ENCODE measurements at places on chromosomes 5 and 9.

GRCh38 chr5:180853848-180854176, 7.3 kb downstream of the ZFP62 start:
- no peak for ATAC-seq

DNA sequence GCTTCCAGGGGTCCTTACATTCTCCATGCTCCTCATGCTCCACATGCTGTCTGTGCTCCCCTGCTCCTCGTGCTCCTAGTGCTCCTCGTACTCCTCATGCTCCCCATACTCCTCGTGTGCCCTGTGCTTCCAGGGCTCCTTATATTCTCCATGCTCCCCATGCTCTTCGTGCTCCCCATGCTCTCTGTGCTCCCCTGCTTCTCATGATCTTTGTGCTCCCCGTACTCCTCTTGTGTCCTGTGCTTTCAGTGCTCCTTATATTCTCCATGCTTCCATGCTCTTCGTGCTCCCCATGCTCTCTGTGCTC, 51.9 kb downstream of the TRIP13 start:
- no peak for ATAC-seq

GRCh38 chr5:137758715-137759306, 4.6 kb upstream of the HNRNPA0 start:
- ATAC-seq = no peak

DNA sequence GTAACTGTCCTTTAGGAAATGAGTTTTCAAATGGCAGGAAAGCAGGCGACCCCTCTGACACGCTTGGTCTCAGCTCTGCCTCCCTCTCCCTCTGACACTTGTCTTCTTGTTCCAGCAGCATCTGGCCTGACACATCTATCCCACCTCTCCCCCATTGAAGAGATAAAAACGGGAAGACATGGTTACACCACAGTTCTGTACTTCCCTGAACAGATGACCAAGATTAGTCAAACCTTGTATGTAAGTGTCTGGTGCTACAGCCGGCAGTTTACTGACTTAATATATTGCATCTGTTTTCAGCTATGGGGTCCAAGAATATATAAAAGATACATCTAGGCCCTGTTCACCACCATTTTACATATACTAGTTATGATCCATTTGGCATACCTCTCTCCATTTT, 29.6 kb upstream of the MLLT3 start:
- ATAC-seq = no peak

DNA sequence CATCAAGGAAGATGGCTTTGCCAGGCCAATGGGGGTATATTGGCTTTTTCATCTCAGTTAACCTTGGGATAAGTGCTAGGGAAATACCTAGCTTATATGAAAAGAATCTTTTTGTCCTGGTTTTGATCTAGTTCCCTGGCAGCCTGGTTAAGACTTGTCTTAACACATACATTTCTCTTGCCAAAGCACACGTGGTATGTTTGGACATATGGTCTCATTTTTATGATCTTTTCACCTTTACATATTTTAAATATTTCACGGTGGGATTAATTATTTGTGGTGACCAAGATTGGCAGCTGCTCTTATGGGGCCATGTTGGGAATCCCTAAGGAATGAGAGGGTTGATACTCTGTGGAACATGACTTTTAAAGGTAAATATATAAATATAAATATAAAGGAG, 312.5 kb downstream of the NPR3 start:
- no peak for ATAC-seq

GRCh38 chr5:107968406-107968843, 297.7 kb upstream of the EFNA5 start:
- no peak for ATAC-seq

GRCh38 chr5:95080030-95080429, 204.9 kb downstream of the MCTP1 start:
- no peak for ATAC-seq

DNA sequence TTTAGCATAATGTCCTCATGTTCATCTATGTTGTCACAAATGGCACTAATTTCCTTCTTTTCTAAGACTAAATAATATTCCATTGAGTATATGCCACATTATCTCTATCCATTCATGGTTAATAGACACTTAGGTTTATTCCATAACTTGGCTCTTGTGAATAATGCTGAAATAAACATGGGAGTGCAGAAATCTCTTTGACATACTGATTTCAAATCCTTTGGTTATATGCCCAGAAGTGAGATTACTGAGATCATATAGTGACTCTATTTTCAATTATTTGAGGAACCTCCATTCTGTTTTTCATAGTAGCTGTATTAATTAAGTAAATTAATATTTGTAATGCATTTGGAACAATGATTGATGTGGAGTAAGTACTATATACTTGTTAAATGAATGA, 13.0 kb downstream of the SMIM3 start:
- ATAC-seq = no peak

GRCh38 chr9:96565671-96566497, 53.8 kb downstream of the CDC14B start:
- no peak for ATAC-seq

DNA sequence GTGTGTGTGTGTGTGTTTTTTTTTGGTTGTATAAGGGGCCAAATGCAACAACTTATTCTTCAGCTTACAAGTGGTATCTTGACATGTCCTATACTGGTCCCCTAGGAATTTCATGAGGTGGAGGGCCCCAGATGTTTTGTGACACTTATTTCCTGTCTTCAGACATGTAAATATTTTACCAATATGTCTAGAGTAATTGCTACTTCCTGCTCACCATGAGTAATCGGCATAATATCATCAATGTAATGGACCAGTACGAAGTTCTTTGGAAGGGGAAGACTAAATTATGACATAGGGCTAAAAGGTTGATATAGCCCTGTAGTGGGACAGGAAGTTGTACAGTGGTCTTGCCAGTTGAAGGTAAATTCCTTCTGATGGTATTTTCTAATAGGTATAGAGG, 3.7 kb upstream of the OTULIN start:
- no peak for ATAC-seq

- no peak for ATAC-seq
Measured at GRCh38 chr5:144567421-144567780, 396.7 kb downstream of the KCTD16 start.

GRCh38 chr9:15244001-15244441, 63.0 kb downstream of the TTC39B start:
- ATAC-seq = no peak

DNA sequence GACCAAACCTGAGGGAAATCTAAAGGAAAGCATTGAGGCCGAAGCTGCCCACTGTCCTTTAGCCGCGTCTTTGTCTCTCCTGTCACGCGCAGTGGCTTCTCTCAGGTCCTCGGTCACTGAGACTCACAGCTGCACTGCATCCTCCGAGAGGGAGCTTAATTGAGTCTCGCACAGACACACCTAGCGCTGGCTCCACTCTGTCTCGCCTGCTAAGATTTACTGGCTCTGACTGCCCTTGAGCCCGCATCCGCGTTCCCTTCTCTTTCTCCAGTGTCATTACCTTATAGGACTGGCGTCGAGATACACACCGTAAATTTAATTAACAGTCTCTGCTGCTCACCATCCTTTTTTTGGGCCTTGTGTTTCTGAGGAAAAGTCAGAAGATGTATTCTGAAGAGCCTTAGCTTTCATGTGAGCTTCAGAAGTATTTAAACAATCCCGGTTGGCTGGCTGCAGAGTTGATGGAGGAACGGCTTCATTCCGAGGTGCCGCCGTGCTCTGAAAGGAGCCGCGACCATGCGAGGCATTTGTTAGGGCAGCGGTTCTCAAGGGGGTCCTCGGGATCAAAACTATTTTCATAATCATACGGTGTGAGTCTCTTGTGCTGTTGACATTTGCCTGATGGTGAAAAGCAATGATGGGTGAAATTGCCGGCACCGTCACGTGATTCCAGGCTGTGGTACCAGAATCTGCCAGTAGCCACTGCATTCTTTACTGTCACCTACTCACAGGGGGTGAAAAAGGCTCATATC, 58.3 kb downstream of the GPR107 start:
- ATAC-seq = no peak

DNA sequence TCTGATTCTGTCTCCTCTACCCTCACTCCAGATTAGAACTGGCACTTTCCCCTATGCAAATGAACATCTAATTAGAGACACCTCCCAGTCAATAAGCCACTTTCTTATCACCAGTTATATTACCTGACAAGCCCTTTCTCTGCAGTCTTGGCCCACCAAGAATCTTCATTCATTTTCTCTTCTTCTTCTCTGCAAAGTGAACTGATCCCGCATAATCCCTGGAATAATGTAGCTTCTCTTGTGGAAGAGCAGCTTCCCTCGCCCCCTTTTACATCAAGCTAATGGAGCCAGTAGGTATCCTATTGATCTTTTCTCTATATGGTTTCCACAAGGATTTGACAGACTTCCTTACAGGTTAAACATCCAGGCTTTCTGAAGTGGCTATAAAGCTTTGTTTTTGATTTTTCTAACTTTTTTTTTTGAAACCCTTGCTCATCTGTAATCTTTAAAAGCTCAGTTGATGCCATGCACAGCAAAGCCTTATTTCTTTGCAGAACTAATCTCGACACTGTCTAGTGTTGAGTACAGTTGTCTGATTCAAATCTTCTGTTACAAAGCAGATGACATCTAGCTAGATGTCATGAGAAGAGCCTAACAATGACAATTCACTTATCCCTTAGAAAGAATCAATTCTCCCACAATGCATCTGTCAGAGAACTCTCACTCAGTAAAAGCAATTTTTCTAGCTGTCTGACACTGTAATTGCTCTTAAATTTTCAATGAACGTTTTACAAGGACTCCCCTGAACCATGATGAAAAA, 281.4 kb downstream of the ISL1 start:
- ATAC-seq = no peak

- peak; percentile 88 for ATAC-seq
Measured at GRCh38 chr9:136651860-136652259, 10.9 kb upstream of the EGFL7 start.

- ATAC-seq = no peak
Measured at GRCh38 chr5:17352223-17352622, 134.8 kb downstream of the BASP1 start.

DNA sequence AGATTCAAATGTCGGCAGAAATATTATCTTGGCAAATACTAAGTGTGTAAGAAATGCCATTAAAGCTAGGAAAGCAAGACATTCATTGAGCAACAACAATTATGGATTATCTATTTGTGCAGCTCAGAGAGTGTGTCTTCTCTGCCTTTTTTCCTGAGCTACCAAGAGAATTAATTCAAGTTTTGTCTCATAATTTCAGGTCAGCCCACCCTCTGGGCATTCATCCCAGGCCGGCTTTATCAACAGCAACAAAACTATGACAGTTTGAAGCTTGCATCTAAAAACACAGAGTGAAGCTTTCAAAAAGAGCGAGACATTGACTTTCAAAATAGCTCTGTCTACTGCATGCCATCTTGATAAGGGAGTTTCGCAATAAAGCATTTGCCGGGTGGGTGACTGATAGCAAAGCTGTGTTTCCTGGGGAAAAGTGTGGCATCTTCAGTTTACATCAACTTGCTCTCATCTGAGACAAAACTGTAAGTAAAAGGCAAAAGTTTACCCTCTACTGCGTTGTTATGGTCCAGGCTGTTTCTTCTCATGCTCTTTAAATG, 182.4 kb downstream of the IRX1 start:
- no peak for ATAC-seq

DNA sequence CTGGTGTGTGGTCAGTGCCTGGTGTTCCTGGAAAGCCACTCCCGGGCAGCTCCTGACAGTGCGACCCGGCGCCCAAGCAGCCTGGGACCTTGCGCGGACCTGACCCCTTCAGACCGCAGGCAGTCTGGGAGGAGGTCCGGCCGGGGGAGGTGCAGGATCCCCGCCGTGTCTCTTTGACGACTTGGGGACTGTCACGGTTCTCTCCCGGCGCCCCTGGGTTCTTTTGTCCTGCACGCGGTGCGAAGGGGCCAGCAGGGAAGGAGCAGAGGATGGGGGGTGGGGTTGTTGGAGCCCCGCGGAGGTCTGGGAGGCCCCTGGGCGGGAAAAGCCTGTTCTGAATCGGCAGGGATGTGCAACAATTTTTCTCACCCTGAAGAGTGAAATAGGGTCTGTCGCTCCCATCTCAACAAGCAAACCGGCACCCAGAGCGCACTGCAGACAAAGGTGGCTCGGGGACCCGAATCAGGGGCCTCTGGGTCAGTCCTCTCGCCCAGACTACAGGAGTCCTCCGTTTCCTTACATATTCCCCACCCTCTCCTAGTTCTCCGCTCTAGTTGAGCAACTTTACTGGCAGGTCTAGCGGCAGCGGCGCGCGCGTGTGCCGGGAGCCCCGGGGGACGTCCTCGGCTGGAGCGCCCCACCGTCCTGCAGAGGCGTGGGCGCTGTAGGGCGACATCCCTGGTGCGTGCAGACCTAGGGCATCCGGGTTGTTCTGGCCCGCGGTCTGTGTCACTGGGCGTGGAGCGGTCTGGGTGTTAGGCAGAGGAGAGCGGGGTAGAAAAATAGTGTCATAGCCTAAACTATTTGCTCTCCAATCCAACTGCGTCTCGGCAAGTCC, 1.2 kb downstream of the VCAN start:
- ATAC-seq = peak; percentile 62

DNA sequence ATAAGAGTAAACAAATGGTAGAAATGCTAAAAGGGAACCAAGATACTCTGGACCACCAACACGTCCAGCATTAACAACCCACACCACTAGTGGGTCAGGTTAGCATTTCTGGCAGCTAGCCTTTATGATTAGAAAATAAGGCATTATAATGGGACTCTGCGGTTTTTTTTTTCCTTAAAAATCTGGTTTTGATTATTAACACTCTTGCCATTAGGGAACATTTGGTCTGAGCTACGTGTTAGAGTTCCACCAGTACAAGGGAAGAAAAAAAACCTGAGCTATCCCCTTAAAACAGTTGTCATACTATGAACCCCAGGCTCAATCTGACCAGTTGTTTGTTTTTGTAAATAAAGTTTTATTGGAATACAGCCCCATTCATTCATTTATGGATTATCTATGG, 110.4 kb downstream of the NTRK2 start:
- ATAC-seq = no peak

GRCh38 chr5:51377151-51378060, 5.8 kb upstream of the ISL1 start:
- no peak for ATAC-seq

DNA sequence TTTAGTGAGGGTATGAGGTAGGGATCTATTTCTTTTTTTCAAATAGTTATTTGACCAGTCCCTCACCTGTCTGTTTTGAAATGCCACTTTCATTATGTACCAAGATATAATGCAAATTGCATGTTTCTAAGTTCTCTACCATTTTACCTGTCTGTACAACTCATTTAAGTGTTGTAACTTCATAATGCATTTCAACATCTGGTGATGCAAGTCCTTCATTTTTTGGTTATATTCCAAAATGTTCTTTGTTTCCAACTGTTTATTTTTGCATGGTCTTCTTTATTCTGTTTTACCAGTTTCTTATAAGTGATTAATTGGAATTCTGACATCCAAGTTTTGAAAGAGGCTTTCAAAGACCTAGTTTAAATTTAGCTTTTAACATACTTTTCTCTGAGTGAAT, 26.8 kb downstream of the TDRD7 start:
- no peak for ATAC-seq

DNA sequence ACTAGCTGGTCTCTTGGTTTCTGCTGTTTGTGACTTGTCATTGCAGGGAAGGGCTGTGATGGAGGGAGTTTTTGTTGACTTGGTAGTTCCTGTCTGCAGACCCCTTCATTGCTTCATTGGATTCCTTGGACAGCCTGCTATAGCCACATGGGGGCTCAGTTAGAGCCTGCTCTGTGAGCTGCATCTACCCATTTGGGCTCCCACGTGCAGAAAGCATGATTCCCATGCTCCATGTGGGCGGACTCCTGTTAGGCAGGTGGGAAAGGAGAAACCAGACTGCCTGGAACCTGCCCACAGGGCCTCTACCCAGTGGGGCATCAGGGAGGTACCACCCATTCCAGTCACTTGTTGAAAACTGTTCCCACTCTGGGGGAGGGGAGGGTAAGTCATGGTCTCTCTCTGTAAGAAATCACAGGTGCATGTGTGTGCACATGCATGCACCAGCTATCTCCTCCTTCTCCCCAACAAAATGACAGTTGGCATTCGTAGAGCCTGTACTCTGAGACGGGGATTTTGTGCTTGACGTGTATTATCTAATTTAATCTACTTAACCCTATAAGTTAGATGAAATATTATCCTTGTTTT, 61.0 kb downstream of the DAPK1 start:
- ATAC-seq = no peak
